ENCODE measurements at places on chromosomes 6 and 20.

GRCh38 chr6:9841886-9842725 lies 572.8 kb downstream of the TFAP2A start:
- no peak for DNase-seq

DNA sequence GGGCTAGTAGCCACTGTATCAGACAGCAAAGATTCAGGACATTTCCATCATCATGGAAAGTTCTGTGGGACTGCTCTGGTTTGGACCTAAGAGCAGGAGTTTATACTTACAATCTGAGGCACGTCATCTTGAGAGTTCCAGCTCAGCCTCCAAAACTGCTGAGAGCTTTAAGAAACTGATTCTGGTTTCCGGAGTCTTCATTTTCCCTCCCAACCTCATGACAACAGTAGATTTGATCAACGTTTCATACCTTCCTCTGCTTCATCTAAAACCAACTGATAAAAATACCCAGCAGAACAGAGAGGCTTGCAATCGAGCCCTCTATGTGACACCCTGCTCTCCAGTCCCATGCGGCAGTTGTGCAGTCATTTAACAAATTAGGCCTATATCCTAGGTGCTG lies 64.3 kb upstream of the EPB41L1 start:
- no peak for DNase-seq

DNA sequence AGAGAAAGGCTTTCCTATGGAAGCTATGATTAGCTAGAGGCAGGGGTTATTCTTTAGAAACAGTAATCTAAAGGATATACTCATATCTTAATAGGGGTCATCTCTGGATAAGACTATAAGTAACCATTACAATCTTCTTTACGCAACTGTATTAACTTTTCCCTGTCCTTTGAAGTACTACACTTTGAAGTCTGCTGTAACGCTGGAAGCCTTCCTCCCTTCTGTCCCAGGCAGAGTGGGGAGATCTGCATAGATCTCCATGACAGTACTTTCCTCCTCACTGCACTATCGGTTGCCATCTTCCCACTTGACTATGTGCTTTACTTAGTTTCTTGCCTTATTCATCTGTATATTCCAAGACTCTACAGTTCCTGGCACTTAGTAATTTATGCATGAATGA lies 20.1 kb downstream of the SLC35B3 start:
- DNase-seq, result no peak

DNA sequence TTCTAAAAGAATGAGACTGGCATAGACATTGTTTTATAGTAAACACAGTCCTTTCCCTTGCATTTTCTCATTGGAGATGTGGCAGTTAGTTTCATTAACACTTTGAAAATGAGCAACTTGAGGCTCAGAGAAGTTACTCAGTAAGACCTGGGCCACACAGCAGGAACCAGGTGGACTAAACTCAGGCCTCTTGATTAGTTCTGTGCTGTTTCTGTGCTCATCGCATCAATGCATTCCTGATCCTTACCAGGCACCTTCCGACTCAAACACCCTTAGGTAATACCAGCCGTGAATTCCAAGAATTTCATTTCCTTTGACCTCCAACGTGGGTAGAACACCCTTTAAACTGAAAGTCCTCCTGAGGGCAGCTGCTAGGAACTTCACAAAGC lies 362.8 kb downstream of the ESR1 start:
- no peak for DNase-seq
